ENCODE measurements at places on chromosomes 7 and 10. TPM values are rescaled to one million over a fixed set of nuclear protein-coding genes. Genes with fewer than 3 reads are reported as not detected.

NPFFR1 gene
- not detected for total RNA-seq

PRTFDC1 gene
- 15.7 TPM for total RNA-seq

LIPF gene
- total RNA-seq, result not detected

ZNF487 gene
- total RNA-seq, result 2.5 TPM

OPALIN gene
- not detected for total RNA-seq

SUN3 gene
- not detected for total RNA-seq

ABCB1 gene
- total RNA-seq, result 2.0 TPM

ARL3 gene
- 6.2 TPM for total RNA-seq

AOAH gene
- not detected for total RNA-seq

SHH gene
- under 0.01 TPM for total RNA-seq

DPCD gene
- total RNA-seq, result 44.5 TPM

COL28A1 gene
- under 0.01 TPM for total RNA-seq
